ENCODE measurements at places on chromosomes 3 and 15. TPM values are rescaled to one million over a fixed set of nuclear protein-coding genes. Genes with fewer than 3 reads are reported as not detected.

- no peak for DNase-seq
Observed at GRCh38 chr3:175416600-175416999, 557.5 kb downstream of the NAALADL2 start.

DNA sequence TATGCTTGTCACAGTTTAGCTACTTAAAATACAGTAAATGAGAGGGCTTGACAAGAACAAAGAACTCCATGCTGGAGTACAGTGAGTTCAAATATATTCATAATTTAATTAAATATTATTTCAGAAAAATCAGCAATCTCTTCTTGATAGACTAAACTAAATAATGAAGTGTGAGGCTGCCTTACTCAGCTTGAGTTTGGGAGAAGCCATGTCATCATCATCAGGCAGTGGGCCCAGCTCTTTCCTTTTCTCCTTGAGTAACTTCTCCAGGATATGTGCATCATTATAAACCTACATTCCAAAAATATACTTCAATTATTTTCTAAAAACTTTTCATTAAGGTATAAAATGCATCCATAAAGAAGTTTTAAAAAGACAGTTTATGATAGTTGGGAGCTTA lies 70.5 kb downstream of the PBRM1 start:
- DNase-seq, result no peak

UROC1 gene
- total RNA-seq, result not detected

CNTN6 gene
- not detected for total RNA-seq

DNA sequence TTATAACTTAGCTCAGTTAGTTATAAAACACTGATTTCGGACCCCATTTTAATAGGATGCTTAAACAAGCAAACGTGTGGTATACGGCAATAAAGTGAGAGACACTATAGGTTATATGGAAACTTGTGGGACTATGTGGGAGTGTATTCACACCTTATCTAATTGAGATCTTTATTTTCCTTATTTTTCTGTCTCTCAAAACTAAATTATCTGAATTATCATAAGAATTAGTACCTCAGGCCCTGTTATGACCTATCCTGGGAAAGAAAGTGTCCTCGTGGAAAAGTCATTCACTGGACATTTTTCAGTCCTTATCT lies 14.4 kb downstream of the WWTR1 start:
- no peak for DNase-seq

GPR27 gene
- not detected for total RNA-seq

TTLL13 gene
- not detected for total RNA-seq

GRCh38 chr15:96122077-96123027 lies 208.1 kb upstream of the NR2F2 start:
- DNase-seq, result peak; percentile 51

All from A172 (cell line).